Activated T-helper 17 cell treated with anti-CD3 and anti-CD28 coated beads, Interleukin-2, amount 50 U/mL, for 72 hours (primary cell): ENCODE measurements at places on chromosomes 5 and 9.
A peak's percentile ranks its signal among the peaks of the same experiment; 100 is the strongest.

GRCh38 chr5:147439254-147439653, 70.6 kb downstream of the DPYSL3 start:
- no peak for ATAC-seq

DNA sequence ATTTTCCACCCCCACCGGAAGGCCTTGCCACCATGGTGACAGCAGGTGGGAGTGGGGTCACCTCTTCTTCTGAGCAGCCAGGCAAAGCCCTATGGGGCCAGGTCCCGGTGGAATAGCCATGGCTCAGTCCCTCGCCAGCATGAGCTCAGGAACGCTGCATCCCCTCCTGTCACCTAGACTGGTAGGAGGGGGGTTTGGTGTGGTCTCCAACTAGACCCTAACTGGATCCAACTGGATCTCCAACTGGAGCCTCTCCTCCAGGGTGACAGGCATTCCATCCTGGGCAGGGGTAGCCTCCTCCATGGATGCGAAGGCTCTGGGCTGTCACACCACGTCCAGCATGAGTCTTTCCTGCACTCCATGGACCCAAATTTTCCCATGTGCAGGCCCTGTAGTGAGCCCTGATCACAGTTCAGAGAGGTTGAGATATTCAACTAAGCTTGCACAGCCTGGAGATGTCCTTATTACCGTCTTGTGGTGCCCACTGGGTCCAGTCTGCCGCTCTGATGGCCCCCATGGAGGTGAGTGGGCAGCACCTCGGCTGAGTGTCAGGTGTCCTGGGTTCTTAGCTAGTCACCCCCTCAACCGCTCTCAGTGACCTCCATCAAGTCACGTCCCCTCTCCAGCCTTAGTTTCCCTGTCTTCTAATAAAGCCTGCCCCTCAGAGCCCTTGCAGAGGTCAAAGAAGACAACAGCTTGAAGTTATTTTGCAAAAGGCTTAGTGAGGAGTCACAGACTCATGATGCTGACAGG, 18.6 kb upstream of the FIBCD1 start:
- no peak for ATAC-seq

DNA sequence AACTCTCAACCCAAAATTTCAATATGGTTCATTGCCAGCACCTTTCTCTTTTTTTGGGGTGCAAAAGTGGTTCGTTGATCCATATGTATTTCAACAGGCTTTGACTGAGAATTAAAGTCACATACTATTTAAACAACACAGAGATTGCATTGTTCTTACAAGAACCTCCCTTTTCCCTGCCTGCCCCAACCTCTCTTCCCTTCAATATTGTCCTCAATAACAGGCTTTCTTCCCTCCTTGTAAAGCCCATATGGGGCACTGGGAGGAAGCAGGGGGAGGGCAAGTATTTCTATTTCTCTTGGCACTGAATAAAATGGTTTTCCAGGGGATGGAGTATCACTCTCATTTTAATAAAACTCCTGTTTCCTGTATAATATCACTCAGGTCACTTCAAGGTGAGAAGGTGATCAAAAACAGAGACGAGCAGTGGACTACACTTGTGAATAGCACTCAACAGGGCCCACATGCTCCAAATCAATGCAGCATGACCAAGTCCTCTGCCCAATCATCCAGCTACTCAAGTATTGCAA, 65.1 kb downstream of the EFNA5 start:
- ATAC-seq, result no peak

DNA sequence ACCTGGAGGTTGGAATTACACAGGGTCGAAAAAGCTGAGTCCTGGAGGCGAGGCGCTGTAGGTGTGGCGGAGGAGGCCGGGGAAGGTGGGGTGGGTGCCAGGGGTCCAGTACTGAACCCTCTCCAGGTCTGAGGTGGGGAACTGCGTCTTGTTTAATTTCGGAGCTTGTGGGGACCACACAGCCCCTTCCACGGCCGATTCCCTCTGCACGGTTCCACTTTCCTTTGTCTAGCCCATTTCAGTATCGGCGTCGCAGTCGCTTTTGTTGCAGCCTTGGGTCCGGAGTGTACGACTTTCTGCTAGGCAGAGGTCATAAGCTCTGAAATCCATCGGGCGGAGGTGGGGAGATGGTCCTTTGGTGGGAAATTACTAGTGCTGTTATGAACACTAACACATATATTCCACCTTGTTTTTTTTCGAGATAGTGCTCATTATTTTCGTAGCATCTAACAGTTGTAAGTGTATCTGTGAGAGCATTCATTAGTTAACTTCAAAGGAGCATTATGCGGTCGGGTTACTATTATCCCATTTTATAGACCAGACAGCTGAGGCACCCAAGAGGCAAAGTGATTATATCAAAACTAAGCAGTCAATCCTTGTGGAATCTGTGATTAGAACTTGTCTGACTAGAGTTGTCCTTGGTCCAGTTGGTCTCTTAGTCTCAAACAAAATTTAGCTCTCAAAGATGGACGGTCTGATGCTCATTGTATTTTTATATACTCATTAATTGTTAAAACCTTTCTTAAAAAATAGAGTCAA, 737 bp downstream of the RNF180 start:
- ATAC-seq, result no peak

GRCh38 chr5:42390115-42390514, 33.1 kb upstream of the GHR start:
- no peak for ATAC-seq

GRCh38 chr9:5510360-5510931, at the start of gene PDCD1LG2:
TSS of gene PDCD1LG2 (plus strand) at chr9:5510531. CDS start at chr9:5522547, 12,016 bp downstream.
- ATAC-seq, result peak; percentile 91

DNA sequence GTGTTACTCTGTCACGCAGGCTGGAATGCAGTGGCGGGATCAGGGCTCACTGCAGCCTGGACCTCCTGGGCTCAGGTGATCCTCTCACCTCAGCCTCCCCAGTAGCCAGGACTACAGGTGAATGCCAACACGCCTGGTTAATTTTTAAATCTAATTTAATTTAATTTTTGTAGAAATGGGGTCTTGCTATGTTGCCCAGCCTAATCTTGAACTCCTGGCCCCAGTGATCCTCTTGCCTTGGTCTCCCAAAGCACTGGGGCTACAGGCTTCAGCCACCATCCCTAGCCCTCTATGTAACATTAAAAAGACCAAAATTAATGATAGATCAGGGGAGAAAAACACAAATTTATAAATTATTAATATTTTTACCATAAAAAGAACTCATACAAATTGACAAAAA, 11.3 kb upstream of the UBAP2 start:
- ATAC-seq, result no peak

DNA sequence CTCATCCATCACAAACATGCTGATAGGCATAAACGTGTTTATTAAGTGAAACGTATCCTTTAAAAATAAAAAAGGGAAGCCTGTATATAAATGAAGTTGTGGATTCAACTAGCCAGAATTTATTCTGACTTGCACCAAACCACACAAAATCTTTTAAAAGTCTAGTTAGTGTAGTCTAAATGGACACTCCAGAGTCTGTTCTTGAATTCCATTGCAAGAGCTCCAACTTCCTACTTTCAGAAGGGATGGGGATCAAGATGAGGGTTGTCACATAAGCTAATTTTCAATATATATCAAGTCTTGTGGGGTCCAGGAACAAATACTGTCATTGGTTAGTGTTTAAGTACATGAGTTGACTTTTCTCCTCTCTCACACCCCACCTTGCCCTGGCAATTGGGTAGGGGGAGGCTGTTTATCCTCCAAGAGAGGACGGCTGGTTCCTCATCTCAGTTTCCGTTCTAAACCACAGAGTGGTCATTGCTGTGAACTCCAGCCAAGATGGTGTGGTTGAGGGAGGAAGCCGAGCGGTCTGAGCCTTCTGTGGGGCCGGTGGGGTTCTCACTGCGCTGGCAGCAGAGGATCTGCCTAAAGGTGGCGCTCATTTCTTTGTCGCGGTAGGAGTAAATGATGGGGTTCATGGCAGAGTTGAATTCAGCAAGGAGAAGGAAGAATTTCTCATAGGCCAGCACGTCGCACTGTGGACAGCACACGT, 163.2 kb downstream of the LPAR1 start:
- ATAC-seq, result no peak

GRCh38 chr9:33167972-33168461, 881 bp upstream of the B4GALT1 start:
- no peak for ATAC-seq

- no peak for ATAC-seq
Observed at GRCh38 chr9:73807952-73808351, 656.3 kb downstream of the ANXA1 start.

DNA sequence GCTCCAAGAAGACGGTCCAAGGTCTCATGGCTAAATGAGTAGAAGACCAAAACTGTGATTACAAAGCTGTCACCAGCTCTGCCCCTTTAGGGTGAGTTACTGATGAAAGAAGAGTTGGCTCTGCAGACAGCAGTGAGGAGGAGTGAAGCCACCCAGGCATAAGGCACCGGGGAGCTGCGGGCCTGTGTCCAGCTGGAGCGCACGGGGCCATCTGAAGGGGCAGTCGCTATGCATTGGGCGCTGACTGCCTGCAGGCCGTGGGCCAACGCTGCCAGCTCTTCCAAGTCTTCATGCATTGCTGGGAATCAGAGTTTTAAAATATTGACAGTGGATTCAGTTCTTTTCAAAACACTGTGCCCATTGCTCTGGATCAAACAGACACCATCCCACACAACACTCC, 70.3 kb downstream of the DAPK1 start:
- no peak for ATAC-seq

GRCh38 chr9:136010615-136011361, 49.6 kb upstream of the UBAC1 start:
- no peak for ATAC-seq

- no peak for ATAC-seq
Observed at GRCh38 chr5:15938961-15939360, 240.6 kb downstream of the MARCHF11 start.

DNA sequence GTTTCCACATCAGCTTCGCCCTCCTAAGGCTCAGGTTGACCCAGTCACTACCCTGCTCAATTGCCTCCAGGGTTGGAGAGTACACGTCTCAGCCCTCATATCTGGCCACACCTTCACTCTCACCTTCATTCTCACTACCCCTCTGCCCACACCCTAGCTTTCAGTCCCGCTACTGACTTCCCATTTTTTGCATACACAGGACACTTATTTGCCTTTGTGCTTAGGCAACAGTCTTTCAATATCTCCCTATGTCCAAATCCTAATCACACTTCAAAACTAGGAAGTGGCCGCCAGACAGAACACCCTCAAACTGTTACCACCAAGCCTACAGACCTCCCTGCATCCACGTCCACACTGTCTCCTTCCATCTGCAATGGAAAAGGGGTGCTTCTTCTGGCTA, 10.9 kb downstream of the MCTP1 start:
- ATAC-seq, result no peak

DNA sequence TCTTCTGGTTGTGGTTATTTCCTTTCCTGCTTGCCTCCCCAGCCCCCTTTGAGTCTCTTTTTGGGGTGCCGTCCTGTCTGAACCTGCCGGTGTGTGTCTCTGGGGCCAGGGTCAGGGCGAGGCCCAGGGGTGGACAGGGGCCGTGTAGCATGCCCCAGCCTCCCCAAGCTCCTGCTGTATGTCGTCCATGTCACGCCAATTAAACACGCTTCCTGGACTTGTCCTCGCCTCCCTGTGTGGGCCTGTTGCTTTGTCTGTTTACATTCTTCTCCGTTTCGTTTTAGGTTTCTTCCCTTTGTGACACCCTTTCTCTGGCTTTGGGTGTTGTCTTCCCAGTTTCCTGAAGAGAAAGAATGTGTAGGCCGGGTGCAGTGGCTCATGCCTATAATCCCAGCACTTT, 28.5 kb upstream of the HMCN2 start:
- no peak for ATAC-seq

DNA sequence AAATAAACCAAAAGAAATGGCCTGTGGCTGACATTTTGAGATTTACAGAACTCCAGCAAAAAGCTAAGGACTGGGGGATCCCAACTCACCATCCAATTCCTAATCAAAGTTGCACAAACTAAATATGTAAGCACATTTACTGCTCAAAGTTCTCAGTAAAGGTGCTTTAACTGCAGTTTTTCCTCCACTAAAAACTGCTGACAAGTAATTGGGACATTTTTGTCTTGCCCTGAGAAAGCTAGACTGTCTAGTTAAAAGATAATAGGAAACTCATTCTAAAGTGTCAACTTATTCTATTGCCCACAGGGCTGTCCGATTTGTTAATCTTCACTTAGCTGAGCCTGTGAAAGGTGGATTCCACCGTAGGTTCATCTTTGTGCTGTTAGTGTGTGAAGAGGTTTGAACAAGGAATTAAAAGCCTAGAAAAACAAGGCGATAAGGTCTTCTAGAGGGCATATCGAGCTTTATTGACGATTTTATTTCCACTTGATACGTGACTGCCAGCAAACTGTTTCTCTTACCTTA, 1.0 kb downstream of the DOCK8 start:
- ATAC-seq, result no peak

GRCh38 chr9:74803376-74804017, 84.2 kb downstream of the TRPM6 start:
- ATAC-seq, result no peak

DNA sequence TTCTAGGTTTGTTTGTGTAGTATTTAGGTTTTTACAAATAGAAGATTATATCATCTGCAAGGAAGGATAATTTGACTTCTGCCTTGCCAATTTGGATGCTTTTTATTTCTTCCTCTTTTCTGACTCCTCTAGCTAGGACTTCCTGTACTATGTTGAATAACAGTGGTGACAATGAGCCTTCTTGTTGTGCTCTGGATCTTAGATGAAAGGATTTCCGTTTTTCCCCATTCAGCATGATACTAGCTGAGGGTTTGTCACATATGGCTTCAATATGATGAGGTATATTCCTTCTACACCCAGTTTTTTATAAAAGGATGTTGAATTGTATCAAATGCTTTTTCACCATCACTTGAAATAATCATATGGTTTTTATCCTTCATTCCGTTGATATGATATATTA, 101.4 kb downstream of the FBXO4 start:
- ATAC-seq, result no peak
